CD4-positive, alpha-beta memory T cell (primary cell): ENCODE measurements at places on chromosomes 3 and 15.

DNA sequence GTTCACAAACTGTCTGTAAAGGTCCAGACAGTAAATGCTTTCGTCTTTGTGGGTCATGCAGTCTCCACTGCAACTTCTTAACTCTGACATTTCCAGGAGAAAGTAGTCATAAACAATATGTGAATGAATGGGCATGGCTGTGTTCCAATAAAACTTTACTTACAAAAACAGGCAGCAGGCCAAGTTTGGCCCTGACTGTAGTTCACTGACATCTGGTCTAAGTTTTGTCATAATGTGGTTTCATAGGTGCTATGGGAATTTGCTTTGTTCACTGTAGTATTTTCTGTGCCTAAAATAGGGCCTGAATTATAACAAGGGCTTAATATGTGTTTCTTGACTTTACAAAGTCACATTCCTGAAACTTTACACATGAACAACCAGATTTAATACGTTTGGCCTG is 186.0 kb upstream of the KBTBD8 start:
- DNase-seq: no peak

GRCh38 chr15:84836844-84837243 is 19.7 kb downstream of the ALPK3 start:
- no peak for DNase-seq

DNA sequence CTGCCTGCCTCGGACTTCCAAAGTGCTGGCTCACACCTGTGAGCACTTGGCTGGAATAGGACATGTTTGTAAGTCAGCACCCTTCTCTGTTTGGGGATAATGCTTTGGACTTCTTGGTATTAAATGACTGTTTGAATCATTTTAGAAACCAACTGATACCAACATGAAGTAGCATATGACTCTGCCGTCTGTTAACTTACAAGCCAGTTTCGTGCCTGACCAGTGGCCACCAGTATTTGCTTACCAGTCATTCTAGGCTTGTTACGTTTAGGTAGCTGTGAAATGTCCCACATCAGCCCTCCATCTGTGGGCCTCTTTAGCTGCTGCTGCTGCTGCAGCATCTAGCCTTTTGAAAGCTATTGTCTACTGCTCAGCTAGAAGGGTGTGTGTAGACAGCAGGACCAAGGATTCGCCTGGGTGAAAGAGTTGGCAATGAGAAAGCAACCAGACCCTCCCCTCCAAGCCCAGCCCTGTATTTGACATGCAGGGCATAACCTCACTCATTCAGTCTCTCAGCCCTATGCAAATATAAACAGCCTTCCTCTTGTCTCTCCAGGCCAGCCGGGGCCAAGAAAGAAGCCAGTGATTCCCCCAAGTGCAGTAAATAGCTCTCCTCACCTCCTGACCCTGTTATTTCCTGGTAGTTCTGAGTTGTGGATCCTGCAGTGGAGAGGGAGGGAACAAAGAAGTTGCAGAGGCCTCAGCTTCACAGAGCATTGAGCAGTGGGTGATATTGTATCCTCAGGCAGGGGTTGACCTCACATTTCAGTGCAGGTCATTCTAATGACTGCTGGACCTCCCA is 51.0 kb downstream of the NKIRAS1 start:
- DNase-seq: no peak

GRCh38 chr3:14905055-14905657 is 42.2 kb upstream of the NR2C2 start:
- no peak for DNase-seq

DNA sequence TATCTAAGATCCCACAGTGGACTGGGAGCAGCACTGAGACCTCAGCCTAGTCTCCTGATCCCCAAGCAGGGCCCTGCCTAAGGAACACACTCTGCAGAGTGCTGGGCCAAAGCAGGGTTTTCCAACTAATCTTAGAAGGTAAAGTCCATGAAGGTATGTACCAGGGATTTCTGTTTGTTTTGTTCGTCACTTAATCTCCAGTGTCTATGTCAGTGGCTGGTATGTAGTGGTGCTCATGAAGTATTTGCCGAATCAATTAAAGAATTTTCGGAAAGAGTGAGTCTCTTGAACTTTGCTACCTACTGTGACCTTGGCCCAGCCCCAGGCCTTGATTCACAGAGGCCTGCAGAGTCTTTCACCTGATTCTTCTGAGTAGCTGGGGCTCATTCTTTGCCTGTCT is 1.7 kb downstream of the DUOX1 start:
- no peak for DNase-seq

- no peak for DNase-seq
Observed at GRCh38 chr15:96072821-96073220, 257.7 kb upstream of the NR2F2 start.

GRCh38 chr3:162546910-162547309 is 1050.3 kb downstream of the OTOL1 start:
- DNase-seq: no peak

DNA sequence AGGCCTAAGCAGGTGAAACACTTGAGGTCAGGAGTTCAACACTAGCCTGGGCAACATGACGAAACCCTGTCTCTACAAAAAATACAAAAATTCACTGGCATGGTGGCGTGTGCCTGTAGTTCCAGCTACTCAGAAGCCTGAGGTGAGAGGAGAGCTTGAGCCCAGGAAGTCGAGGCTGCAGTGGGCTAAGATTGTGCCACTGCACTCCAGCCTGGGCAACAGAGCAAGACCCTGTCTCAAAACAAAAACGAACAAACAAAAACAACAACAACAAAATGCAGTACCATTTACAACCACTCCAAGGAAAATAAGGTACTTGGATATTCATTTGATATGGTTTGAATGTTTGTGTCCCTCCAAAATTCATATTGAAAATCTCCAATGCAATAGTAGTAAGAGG is 15.6 kb upstream of the TRANK1 start:
- no peak for DNase-seq

DNA sequence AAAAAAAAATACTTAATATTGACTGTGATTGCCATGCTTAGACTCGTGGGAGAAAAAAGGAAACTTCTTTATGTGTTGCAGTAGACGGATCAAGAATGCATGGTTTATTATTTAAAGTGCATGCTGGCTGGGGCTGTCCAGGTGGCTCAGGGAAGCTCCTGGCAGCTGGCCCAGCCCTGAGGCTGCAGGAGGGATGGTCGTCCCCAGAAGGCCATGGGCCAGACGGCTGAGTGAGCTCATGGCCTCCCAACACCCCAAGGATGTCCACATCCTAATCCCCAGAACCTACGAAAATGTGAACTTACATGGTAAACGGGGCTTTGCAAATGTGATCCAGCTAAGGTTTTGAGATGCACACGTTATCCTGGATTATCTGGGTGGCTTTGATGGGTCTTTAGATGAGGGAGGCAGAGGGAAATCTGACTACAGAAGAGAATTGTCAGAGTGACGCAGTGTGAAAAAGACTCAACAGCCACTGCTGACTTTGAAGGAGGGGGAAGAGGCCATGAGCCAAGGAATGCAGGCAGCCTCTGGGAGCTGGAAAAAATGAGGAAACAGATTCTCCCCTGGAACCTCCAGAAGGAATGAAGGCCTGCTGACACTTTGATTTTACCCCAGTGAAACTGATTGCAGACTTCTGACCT is 29.8 kb downstream of the ADAMTS17 start:
- DNase-seq: no peak

DNA sequence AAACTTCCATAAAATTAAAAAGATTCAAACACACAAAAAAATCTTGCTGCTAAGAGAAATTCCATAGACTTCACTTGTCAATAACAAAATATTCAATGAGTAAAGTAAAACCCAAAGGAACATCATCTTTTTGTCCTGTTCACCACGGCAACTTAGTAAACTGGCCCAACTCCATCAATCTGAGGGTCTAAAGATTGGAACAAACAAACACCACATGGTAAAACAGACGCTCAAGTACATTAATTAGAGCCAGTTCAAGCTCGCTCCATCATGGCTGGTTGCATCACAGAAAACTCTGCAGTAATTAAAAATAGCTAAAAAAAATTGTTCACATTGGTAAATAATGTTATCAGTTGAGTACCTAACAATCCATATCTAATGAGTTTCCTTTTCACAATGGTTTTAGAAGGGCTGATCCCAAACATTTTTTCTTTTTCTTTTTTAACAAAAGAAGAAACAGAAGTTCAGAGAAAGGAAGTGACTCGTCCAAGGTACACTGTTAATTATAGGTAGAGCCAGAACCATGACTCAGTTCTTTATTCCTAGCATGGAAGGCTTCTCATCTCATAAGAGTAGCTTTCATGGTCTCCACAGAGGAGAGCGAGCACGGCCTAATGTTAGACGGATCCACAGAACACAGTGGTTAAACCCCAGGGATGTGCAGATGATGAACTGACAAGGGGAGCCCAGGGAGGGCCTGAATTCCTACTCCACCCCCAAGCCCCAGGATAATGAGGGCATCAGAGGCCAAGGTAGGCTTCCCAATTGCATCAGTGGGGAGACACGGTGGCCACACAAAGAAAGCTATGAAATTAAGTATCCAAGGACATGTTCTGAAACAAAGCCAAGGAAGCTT is 79.2 kb upstream of the ARHGEF3 start:
- DNase-seq: no peak

- no peak for DNase-seq
Observed at GRCh38 chr15:63052961-63053698, 10.6 kb downstream of the TPM1 start.

- DNase-seq: no peak
Observed at GRCh38 chr3:3665961-3666640, 133.1 kb upstream of the LRRN1 start.

DNA sequence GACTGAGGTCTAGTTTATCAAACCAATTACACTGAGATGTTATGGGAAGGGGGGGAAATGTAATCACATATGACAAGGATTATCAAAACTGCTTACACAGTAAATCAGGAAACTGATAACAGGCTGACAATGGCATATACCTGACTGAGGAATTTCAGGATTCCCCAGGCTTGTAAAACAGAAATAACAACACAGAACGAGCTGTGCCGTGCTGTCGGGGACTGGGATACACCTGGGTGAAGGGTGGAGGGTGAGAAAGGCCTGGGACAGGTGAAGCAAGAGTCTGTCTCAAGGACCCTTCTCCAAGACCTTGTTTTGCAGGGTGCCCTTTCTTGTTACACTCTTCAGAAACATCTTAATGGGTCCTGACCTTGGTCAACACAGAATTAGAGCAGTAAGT is 29.4 kb downstream of the RORA start:
- no peak for DNase-seq

- DNase-seq: no peak
Observed at GRCh38 chr3:23600167-23600871, 205.4 kb upstream of the UBE2E1 start.

DNA sequence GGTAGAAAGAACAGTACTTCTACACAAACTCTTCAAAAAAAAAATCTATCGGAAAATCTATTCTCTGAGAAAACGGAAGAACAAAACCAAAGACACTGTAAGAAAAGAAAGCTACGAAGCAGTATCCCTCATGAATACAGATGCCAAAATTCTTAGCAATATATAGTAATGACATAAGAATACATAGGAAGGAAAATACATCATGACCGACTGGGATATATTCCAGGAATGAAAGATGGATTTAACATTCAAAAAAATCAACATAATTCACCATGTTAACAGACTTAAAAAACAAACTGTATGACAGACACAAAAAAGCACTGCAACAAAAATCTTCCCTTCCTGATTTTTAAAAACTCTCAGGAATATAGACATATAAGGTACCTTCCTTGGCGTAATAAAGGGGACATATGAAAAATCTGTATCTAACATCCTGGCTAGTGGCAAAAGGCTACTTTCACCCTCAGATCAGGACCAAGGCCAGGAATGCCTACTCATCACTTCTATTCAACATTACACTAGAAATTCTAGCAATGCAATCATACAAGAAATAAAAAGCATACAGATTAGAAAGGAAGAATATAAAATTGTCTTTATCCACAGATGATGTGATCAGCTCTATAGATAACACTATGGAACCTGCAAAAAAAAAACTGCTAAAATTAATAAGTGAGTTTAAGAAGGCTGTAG is 77.6 kb upstream of the XXYLT1 start:
- no peak for DNase-seq

DNA sequence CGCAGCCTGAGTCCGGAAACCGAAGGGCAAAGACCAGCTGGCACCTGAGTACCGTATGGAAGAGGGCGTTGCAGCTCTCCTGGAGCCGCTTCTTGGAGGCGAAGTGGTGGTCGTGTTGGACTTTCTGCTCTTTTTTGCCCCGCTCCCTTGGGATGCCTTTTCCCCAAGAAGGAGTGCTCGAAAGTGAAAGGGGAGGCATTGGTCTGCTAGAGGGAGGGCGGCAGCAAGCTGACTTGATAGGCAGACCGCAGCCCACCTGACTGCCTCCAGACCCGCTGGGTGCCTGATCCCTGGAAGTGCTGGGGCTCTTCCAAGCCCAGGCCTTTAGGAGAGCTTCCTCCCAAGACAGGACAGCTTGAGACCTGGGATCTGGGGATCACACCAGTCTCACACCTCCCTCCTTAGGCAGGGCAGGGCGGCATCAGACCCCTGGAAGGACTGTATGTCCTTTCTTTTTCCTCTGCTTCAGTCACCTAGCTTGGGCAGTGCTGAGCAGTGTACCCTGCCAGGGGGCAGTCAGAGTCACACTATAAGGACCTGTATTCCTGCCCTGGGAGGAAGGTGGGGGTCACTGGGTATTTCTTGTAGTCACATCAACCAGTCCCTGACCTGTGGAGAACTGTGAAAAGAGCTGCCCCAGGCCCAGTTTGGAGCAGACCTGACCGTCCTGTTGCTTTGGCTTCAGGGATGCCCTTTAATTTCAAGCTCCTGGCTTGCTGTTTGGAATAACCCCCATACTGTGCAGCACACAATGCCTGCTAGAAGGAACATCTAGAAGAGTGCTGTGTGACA is 2.1 kb downstream of the ACVR2B start:
- no peak for DNase-seq

- DNase-seq: peak; percentile 77
Observed at GRCh38 chr3:72738752-72739530, 109.3 kb downstream of the SHQ1 start.

- no peak for DNase-seq
Observed at GRCh38 chr3:101719604-101720185, 4.7 kb upstream of the CEP97 start.

DNA sequence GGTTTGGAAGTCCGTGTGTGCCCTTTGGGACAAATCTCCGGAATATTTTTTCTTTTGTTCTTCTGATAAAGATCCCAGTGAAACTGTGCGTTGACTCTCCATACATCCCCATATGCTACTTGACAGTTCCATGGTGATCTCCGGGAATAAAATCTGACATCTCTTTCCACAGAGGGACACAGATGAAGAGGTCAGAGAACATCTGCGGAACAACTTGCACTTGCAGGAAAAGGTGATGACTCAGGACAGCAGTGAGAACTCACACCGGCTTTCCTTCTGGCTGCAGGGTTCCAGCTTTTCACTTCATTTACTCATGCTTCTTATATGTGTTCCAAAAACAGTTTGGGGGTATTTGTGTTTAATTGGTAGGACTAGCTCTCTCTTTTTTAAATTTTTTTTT is 157.5 kb upstream of the CHRM5 start:
- DNase-seq: no peak

DNA sequence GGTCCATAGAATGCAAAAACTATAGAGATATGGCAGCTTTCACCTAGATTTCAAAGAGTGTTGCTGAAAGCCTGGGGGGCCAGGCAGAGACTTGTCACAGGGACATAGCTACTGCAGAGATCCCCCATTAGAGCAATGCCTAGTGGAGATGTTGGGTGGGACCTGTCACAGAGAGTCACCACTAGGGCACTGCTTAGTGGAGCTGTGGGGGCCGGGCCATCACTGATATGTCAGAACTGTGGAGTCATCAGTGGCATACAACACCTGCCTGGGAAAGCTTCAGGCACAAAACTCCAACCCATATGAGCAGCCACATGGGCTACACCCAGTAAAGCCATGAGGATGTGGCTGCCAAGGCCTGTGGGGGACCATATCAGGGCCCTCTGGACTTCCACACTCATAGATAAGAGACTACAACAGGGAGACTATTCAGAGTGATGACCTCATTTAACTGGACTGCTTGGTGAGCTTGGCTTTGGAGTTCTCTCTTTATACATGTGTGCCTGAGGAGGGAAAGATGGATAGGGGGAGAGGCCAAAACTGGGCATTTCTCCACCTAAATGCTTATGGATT is 176.3 kb downstream of the ZNF621 start:
- DNase-seq: no peak
